Mesenteric fat pad (tissue), 1 donor: ENCODE measurements at places on chromosomes 3 and 15.

- peak; percentile 45 for DNase-seq
These were observed 52.1 kb downstream of the ITGA11 start for GRCh38 chr15:68379759-68380290.

GRCh38 chr3:94453864-94454263, 391.0 kb downstream of the NSUN3 start:
- no peak for DNase-seq

DNA sequence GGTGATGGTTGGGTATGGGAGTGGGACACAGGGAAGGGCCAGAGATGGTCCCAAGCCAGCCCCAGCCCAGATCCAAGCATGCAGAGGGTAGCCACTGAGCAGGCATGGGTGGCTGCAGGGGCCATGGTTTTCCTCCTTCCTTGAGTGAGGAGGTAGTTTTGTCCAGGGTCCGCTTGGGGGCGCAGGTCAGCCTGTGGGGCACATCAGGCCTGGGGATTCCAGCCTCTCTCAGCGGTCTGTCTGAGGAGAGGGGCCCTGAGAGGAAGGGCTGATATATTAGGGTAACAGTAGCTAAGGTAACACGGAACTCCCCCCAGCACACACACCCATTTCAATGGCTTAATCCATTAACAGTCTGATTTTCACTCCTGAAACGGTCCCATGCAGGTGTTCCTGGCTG, 22.7 kb upstream of the LCTL start:
- no peak for DNase-seq

GRCh38 chr15:66894986-66895780, 170.2 kb upstream of the SMAD3 start:
- DNase-seq, result no peak

DNA sequence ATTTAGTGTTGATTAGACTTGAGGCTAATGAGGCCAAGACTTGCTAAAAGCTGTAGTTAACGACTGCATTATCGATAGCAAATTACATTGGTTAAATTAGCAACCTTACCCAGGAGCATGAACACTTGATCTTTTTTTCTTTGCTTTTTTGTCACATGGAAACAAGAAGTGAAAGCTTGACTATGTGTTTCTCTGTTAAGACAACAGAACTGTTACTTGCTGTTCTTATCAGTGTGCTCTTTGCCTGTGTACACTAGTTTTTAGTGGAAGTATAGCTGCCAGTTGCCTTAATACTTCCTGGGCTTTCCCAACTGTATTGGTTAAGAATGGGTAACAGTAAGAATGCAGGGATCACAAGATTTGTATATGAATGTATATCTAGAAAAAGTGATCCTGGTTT, 625.5 kb downstream of the NAALADL2 start:
- DNase-seq, result no peak

GRCh38 chr3:46135475-46135874, 72.6 kb downstream of the CCR1 start:
- DNase-seq, result no peak

GRCh38 chr15:89444241-89445225, 51.9 kb downstream of the RHCG start:
- DNase-seq, result no peak

GRCh38 chr3:59192473-59192872, 142.6 kb upstream of the CFAP20DC start:
- no peak for DNase-seq

- no peak for DNase-seq
These were observed 236.9 kb upstream of the HES1 start for GRCh38 chr3:193899001-193899400.

- DNase-seq, result no peak
These were observed 16.1 kb upstream of the DCBLD2 start for GRCh38 chr3:98917608-98918007.

DNA sequence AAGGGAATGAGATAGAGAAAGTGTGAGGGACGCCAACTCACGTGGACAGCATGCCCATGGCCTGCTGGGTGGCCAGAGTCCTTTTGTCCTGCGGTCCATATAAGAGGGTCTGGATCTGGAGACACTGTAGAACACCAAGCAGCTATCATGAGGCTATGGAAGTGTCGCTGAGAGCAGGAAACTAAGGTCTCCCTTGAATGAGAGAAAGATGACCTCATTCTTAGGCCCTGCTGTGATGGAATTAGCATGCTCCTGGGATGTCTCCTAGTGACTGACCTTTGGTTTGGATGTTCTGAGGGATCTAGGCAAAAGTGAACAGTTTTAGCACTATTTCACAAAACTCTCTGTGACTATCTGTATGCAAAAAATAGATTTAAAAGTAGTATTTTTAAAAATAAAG, 34.4 kb downstream of the SYNM start:
- DNase-seq, result no peak

DNA sequence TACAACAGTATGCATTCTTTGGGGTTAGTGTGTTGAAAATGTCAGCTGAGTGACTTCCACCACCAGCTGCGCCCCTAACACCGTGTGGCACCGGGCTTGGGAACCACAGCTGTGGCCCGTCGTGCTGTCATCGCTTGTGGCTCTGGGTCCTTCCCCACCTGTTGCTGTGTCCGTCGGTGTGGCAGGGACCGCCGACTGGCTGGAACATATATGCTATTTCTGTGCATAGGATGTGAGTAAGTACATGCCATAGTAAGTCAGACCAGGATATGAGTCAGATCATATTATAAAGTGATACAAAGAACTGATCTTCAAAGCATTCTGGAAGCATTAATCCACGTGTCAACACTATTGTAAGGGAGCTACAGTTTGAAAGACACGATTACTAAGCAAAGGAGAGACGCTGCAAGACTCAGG, 31.9 kb downstream of the EHD4 start:
- peak; percentile 85 for DNase-seq

DNA sequence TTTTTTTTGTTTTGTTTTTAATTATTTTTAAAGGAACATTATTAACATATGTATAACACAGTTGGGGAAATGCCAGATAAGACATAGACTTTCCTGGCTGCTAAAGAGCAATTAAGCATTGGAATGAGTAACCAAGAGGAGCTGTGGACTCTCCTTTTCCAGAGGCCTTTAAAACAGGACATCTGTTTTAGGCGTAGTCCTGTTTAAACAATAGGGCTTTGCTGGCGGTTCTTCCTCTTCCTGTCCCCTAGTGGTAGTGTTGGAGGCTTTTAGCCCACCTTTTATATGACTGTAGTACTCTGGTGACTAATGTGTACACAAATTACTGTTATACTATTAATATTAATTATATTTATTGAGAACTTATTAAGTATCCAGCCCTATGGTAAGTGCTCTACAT, 81.9 kb downstream of the PPARG start:
- no peak for DNase-seq

GRCh38 chr3:31861826-31862225, 119.2 kb downstream of the OSBPL10 start:
- DNase-seq, result no peak

DNA sequence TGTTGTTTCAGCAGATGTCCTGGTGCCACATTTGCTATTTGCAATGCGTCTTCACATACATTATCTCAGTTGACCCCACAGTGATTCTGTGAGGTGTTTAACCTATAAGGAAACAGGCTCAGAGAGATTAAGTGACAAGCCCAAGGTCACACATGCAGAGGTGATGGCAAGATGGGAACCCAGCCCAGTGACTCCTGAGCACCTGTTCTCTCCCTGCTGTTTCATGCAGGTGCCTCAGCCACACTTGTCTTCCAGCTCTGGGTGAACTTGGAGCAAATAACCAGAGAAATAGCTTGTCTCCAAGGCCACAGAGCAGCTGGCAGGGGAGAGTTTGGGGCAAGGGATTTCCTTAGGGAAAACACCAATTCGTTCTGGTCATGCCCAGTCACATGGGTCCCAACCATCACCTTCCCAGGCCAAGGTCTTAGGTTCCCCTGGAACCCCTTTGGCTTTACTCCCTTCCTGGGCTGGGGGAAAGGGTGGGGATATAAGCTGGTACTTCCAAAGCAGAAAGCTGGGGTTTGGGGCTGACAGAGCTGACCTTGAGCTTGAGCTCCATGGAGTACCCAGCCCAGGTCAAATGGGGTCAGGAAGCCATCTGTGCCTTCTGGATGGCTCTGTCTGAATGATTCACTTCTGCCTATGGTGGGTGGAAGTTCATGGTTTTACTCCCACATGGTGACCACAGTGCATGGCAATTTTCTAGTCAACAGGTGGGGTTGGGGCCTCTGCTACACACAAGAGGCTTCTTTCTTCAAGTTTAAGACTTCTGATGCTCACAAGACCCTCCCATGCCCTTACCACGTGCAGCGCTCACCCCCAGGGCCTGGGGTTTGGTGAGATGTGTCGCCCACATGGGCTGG, 22.4 kb downstream of the LIPC start:
- DNase-seq, result no peak

GRCh38 chr3:177633671-177634207, 436.5 kb upstream of the TBL1XR1 start:
- DNase-seq, result no peak

- DNase-seq, result no peak
These were observed 65.1 kb downstream of the GOLIM4 start for GRCh38 chr3:168030577-168030976.

GRCh38 chr3:187292181-187292580, 644 bp upstream of the MASP1 start:
- no peak for DNase-seq

DNA sequence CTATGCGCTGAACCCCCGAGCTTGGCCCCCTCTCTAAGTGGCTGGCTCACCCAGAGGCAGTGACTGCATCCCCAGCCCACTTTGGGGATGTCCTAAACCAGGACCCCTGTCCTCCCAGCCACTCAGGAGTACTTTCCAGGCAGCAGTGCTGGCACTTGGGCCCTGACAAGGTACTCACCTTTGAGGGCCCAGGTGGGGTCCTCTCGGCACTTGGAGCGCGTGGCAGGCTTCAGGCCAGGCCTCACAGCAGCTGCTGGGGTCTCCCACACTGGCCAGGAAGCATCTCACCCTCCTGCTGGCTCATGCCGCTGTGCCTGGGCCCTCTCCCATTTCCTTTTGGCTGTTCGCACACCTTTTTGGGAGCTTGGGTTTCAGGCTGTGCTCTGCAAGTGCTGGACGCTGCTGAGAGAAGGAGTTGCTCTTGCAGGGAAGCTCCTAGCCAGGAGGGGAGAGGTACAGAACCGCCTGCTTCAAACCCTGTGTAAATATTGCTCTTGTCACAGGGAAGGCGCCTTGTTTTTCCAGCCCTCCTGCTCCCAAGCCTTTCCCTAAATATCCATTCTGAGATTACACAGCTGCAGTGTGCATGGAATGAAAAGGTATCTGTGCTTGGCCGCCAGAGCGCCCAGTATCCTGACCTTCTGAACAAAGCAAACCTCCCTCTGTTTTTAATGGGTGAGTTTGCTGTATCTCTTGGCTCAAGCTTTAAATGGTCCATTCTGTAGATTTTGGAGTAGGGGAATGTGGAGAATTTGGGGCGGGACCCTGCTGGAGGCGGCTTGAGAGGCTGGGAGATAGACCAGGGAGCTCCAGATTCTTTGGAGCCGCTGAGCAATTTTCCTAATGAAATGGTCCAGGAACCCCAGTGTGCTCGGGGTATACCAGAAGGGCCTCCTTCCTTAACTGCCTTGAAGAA, 45.6 kb downstream of the DNASE1L3 start:
- DNase-seq, result no peak

DNA sequence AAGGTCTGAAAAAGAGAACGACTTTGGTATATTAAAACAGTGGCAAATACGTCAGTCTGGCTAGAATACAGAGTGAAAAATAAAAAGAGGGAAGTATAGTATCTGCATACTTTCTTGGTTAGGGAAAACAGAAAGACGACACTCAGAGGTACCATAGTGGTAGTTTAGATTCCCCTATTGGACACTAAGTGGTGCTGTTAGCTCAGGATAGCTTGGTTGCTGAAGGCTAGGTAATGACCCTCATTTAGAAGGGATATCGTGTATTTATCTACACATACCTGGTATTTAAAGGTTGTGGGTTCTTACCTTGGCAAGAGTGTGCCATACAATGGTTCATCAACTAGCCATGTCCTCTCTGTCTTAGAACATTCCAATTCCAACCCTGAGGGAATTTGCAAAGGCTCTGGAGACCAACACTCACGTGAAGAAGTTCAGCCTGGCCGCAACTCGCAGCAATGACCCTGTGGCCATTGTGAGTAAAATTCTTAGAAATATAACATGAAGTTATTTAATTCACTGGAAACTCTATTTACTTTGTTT, 31.0 kb downstream of the TMOD2 start:
- no peak for DNase-seq

- DNase-seq, result no peak
These were observed 9.1 kb downstream of the BCL2L10 start for GRCh38 chr15:52103217-52104207.

- DNase-seq, result no peak
These were observed 67.1 kb downstream of the TOP2B start for GRCh38 chr3:25597535-25598101.

DNA sequence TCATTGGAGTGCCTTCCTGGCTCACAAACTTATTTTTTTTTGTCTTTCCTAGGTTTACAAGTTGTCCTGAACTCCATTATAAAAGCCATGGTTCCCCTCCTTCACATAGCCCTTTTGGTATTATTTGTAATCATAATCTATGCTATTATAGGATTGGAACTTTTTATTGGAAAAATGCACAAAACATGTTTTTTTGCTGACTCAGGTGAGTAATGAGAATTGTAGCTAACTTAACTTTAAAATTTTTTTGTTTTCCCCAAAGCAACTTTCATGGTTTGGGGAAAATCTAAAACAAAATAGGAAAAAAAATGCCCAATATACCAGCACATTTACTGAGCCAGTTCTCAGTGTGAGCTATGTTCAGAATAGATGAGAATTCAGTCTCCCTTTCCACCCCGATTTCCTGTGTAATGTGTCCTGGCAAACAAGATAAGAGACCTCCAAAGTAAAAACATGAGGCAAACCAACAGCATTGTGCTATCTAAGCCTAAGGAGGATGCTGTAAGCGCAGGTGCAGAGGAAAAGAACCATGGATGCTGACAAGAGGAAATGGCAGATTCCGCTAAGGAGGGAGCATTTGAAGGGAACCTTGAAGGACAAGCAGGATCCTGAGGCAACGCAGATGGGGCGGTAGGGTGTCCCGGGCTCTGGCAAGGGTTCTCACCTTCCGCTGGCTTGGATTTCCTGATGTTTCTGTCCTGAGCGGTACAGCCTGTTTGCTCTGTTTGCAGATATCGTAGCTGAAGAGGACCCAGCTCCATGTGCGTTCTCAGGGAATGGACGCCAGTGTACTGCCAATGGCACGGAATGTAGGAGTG, 171.4 kb downstream of the CACNA1D start:
- no peak for DNase-seq

DNA sequence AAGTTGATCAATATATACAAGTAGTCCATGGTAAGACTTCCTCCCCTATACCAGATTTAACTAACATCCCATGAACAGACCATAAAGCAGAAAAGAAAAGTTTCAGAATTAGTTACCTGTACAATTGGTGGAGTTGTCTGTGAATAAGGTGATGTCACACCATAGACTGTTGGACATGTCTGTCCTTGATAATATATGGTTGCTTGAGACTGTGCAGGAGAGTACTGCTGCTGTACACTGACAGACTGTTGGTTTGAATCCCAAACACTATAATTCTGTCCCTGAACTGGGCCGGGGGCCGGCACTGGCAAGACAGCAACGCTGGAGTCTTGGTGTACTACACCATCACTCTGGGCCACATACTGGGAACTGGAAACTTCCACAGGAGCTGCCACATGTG, 77.2 kb downstream of the NBEAL2 start:
- no peak for DNase-seq

GRCh38 chr15:23897531-23897930, 210.4 kb upstream of the NDN start:
- no peak for DNase-seq
